Midbrain (tissue), 1 donor: ENCODE measurements at places on chromosomes 5 and 9.

DNA sequence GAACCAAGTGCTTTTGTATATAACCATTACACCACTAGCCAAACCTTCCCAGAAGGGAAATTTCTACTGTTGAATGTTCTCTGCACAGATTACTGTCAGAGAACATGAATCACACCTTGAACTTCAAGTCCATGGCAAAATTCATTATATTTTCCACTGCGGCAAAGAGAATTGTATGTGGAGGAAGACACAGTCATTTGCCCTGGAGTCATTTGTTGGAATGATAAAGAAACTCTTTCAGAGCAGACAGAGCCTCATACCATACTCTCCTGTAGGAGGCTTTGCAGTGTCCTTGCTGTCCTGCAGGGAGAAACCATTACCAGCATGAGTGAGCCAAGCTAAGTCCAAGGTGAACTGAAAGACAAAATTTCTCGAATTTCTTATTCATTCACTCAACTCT is 369.0 kb downstream of the ARHGEF28 start:
- DNase-seq = no peak

DNA sequence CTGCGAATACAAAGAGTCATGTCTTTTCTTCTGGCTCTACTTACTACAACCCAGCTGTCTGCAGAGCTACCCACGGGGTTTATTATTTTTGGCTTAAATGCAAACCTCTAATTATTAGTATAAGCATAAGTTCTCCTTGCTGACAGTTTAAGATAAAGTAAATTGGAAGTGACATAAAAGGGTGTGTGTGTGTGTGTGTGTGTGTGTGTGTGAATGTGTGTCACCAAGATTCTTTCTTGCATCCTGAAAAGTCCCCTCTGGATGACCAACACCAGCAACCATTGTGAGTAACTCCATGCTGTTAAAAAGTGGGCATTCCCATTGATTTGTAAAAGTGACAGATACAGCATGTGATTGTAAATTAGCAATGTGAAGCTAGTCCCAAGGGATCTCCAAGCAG is 803.8 kb upstream of the ZNF608 start:
- no peak for DNase-seq

DNA sequence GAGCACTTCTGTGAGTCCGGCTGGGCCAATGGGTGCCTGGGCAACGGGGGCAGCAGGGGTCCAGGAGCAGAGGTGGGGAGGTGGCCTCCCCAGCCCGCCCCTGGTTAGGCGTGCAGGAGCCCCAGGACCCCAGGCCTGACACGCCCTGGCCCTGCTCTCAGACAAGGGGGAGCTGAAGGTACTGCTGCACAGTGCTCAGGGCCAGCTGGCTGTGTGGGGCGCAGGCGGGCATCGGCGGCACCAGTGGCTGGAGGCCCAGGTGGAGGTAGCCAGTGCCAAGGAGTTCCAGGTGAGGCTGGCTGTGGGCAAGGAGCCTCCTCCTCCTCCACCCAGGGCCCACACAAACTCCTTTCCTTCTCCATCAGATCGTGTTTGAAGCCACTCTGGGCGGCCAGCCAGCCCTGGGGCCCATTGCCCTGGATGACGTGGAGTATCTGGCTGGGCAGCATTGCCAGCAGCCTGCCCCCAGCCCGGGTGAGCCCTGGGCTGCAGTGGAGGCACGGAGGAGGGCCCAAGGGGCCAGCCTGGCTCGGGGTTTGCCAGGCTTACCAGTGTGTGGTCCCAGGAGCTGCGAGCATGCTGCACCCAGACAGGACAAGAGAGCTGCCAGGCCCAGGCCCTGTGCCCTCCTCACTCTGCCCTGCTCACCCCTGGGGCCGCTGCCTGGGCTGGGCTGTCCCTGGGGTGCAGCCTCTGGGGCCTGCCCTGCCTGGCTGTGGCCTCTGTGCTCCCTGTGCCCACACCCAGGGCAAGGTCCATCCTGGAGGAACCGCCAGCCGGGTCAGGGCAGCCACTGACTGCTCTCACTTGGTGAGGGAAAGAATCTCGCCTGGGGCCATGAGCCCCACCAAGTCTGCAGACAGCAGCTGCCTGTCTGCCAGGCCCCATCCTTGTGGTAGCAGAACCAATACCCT is 7.0 kb downstream of the MAMDC4 start:
- DNase-seq = peak; percentile 56

GRCh38 chr5:157598350-157598936 is 22.9 kb upstream of the ADAM19 start:
- no peak for DNase-seq

DNA sequence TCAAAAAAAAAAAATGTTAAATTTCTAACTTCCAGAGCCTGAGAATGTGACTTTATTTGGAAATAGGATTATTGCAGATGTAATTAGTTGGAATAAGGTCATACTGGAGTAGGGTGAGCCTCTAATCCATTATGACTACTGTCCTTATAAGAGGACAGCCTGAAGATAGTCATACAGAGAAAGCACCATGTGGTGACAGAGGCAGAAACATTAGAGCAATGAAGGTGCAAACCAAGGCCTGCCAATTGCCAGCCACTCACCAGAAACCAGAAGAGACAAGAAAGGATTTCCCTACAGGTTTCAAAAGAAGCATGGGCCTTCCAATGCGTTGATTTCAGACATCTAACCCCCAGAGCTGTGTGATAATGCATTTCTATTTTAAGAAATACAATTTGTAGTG is 659.2 kb upstream of the CHD1 start:
- DNase-seq = no peak

DNA sequence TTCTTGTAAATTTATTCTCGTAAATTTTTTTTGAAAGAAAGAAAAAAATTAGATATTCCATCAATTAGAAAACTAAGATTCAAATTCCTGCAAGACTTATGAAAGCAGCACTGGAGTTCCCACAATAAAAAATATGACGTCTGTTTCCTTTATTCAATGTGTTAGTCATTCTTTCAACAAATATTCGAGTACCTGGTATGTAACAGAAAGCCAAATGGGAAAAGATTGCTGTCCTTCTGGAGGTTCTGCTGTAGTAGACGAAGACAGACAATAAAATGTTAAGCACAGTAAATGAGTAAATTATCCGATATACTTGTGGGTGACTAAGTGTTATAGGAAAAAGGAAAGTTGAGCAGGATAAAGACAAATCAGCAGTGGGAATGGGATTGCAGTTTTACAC is 92.2 kb downstream of the ADAMTSL1 start:
- no peak for DNase-seq

- no peak for DNase-seq
These were observed 313.6 kb downstream of the KCTD16 start for GRCh38 chr5:144484124-144484897.

DNA sequence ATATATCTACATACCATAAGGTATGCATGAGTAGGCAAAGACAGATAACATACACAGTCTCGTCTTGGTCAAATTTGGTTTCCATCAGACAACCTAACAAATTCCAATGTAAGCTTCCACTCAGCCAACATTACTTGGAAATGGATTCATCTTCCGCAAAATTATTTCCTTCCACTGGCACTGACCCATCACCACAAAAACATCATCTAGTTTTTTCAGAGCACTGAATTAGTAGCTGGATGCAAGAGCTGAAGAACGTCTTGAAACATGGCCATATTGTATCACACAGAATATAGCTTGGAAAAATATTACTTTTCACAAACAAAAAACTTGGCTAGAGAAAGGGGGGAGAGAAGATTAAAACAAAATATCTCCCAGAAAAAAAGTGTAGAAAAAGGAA is 73.5 kb downstream of the EFNA5 start:
- DNase-seq = no peak

DNA sequence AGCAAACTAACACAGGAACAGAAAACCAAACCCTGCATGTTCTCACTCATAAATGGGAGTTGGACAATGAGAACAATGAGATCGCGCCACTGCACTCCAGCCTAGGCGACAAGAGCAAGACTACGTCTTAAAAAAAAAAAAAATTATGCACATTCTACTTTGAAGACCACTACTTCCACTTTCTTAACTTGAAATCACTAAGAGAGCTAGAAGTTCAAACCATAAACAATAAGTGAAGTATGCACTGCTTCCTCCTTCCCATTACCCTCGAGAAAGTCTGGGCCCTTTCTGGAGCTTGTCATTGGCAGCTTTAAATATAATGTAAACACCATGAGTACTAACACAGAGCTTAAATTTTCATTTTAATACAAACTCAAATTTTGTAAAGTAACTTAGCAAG is 94.9 kb downstream of the TLE1 start:
- DNase-seq = no peak

GRCh38 chr5:112253478-112254250 is 165.4 kb downstream of the EPB41L4A start:
- DNase-seq = no peak

DNA sequence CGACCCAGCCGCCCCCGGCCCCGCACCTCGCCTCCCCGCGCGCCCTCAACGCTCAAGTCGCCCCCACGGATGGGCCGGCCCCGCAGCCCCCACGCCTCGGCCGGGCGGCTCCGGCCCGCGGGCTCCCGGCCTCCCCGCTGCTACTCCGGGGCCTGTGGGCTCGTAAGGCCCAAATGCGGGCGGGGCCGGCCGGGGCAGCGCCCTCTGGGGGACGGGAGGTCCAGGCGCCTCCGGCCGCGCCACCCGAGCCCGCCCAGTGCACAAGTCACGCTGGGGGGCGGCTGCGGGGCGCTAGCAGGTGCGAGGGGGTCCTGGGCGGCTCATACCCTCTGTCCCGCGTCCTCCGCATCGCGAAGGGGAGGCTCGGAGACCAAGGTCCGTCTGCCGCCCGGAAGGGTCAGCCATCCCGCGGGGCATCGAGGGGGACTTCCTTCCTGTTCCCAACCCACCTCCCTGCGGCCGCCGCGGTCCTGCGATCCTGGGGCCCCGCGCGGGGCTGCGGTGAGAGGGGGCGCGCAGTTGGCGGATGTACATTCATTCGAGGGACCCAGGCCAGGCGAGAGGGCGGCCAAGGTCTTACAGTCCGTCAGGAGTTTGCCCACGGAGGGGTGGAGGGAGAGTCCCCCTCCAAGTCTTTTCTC is at the start of gene CIZ1:
Gene CIZ1 (minus strand): TSS at position 167 of the 641 bp plus-strand sequence. CDS start 715 bp downstream, outside the sequence.
- peak; percentile 81 for DNase-seq

DNA sequence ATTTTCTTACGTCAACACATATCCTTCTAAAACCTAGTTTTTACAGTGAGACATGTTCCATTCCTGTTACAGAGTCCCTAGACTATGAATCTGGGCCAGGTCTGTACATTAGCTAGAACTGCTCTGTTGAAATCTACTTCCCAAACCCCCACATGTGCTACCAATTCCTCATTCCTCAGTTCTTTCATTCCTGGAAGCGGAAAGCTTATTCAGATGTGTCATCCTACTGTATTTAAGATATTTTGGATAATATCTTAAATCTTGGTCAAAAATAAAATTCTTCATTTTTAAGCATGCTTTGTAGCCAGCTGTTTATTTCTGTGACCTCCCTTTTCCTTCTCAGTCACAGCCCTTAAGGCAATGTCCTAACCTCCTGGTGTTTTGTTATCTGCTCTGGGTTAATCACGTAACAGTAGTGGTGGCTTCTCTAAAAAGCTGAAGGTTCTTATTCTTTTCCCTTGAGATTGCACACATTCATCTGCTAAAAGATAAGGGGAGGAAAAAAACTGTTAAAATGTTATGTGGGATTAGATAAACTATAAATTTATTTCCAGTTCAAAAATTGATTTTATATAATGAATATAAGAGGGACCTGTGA is 35.6 kb downstream of the GLRX start:
- DNase-seq = no peak

GRCh38 chr5:116444373-116445295 is 130.0 kb downstream of the SEMA6A start:
- no peak for DNase-seq

DNA sequence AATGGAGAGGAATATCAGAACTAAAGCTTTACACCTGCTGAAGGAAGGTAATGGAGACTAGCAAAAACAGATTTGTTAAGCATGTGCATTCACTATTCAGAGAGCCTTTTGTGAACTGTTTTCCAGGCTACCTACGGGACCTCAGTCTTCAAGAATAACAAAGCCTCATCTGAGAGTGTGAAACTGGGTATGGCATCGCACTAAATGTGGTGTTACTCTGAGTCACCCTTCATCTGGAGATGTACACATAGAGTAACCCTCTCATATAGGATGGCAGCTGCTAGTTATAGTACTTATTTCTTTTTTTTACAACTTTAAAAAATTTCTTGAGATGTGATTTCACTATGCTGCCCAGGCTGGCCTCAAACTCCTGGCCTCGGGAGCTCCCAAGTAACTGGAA is 306.8 kb downstream of the ZNF608 start:
- no peak for DNase-seq

DNA sequence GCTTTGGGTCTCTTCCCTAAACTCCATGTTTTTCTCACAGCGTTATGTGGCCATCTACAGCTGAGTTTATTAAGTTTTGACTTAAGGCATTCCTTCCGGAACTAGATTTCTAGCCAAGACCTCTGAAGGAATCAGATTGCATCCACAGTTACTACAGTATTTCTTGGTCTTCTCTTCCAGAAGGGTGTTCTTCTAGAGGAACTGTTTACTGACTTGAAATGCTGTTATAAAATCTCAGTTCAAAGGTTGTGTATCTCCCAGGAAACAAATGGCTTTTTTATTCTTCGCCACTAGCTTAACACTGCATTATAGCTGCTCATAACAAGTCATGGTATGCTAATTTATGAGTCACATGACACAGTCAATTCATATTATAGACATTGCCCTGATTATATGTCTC is 55.3 kb upstream of the RAD23B start:
- DNase-seq = no peak

GRCh38 chr5:77935506-77936364 is 159.6 kb upstream of the TBCA start:
- DNase-seq = no peak

DNA sequence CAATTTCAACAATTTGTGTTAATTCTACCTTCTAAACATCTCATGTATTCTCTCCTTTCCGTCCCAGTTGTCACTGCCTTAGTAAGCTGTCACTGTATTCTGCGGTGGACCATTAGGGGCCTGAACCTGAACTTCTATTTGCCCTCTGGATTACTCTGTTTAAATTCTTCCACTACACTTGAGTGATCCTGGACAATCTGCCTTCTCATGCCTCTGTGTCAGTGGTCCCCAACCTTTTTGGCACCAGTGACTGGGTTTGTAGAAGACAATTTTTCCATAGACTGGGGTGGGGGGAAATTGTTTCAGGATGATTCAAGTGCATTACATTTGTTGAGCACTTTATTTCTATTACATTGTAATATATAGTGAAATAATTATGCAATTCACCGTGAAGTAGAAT is 1157.6 kb upstream of the SEMA6A start:
- DNase-seq = no peak
